ENCODE measurements at places on chromosomes 13 and 19.

DNA sequence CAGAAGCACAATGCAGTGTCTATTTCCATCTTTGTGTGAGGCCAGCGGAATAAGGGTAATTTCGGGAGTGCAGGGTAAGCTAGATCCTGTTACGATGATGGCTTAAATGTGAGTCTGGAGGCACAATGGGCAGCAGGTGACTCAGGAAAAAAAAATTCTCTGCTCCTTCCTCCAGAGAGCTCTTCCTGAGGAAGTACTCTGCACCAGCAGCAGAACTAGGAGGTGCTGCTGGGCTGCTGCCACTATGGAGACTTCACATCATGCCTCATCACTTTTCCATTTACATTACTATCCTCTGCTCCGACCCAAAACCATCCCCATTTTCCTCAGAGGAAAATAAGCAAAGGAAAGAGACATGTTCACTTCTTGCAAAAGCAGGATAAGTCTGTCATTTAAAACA, 282.0 kb downstream of the DNAJC15 start:
- DNase-seq, result no peak

- DNase-seq, result no peak
Observed at GRCh38 chr13:102021777-102022176, 380.1 kb downstream of the FGF14 start.

DNA sequence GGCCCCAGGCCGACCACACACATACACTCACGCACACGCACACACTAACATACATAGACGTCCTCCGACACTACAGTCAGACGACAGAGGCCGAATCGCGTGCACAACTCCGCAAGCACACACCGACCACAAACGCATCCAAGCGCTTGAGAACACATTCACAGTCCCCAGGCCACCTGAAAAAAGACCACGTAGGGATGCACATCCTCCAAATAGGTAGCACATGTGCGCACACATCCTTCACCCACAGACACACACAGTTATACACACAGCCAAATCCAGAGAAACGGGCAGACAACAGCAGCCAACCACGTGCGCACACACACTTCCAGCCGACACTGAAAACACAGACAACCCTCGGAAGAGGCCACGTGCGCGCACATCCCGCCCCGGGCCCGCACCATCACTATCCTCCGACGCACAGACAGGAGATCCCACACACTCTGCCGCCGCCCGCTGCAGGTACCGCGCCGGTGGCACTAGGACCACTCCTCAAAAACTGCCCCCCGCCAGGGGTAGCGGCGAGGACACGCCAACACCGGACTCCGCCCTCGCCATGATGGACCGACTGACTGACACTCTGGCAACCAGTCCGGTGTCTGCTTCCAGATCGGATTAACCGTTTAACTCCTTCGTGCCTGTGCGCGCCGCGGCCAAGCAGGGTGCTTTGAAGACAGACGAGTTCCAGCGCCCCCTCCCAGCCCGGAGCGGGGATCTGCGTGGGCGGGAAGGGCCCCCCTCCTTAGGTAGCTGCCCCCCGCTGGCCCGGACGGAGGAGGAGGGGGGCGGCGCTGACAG, 493 bp upstream of the PDE4A start:
- DNase-seq, result no peak

GRCh38 chr13:31050486-31051400, 111.0 kb downstream of the HSPH1 start:
- no peak for DNase-seq

DNA sequence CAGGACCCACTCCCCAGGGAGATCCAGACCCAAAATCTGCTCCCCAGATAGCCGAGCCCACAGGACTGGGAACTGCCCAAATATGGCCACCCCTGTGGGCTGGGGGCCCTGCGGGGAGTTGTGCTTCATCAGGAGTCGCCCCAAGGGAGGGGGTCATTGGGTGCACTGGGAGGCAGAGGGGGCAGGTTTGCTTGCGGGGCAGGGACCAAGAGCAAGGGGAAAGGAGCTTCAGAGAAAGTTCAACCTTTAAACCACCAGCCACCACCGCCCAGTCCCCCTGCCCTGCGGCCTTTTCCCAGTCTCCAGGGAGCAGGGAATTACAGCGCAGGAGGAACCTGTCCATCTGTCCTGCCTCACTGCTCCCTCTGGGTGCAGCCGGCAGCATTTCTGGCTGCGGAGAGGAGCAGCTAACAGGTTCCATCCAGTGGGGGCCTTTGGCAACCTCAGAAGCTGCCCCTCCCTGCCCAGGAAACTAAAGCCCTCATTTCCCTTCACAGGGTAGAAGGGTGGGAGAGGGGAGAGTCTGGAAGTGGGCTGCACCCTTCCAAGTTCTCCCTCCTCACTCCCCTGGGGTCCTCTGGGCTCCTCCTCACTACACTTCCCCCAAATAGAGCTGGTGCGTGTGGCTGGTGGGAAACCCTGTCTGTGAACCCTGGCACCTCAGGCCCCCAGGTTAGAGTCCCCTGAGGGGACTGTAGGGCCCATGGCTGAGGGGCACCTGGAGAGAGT, 13.8 kb upstream of the ASF1B start:
- DNase-seq, result no peak

DNA sequence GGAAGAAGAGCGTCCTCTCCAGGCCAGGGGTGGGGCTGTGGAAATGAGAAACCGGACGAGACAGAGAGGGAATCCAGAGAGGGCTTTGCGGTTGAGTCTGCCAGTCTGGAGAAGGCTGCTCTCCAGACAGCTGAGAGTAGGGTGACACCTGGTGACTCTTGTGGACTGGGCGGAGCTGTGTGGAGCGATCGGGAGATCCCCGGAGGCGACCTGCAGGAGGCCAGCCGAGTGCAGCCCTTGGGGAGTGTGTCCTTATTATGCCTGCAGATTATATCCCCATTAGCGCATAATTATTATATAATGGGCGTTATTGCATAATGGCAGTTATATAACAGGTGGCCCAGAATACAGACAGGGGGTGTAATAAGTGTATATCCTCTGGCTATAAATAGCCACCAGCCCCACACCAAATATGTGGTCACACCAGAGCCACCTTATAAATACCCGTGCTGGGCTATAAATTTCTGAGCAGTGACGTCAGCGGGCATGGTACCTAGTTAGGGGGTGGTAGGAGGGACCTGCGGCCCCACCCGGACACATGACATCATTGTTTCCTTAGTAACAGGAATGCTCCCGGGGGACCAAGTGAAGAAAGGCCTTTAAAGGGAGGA, 41.2 kb downstream of the NFIX start:
- DNase-seq, result no peak

GRCh38 chr13:29730253-29730652, 120.2 kb downstream of the UBL3 start:
- no peak for DNase-seq

Measured in cortex of kidney (tissue), 1 donor.